ENCODE measurements at places on chromosomes 6 and 20.

- DNase-seq = peak; percentile 25
Measured at GRCh38 chr20:3749689-3750531, 17.4 kb downstream of the HSPA12B start.

DNA sequence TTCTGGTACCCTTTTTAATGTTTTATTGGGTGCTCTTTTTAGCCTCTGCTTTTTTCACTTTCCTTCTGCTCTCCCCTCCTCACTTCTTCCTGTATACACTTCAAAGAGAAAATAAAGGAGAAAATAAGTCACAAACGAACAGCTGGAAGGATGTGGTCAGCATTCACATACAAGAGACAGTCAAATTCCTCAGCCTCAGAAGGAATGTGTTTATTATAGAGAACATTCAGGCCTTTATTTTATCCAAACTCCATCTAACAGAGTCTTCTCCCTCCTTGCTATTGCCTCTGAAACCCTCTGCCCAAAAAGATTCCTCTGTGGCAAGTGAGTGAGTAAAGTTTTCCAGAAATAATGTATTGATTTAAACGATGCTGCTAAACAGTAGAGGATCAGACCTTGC lies 490.4 kb downstream of the FRK start:
- no peak for DNase-seq

- no peak for DNase-seq
Measured at GRCh38 chr20:12076200-12076599, 158.5 kb downstream of the BTBD3 start.

GRCh38 chr20:23193801-23194384 lies 107.8 kb upstream of the CD93 start:
- DNase-seq = no peak

DNA sequence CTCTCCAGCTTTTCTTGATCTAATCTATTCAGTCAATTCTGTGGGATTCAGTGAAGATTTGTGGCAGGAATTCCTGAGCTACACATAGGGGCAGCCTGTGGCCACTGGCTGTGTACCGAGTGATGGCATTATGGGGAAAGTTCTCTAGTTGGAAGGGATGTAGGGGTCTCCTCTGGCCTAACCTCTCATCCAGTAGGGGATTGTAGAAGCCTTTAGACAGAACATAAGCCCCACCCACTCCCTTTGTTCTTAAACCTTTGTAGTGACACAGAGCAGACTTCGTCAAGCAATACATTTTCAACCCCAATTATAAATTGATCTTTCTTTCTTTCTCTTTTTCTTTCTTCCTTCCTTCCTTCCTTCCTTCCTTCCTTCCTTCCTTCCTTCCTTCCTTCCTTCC lies 188.9 kb downstream of the QKI start:
- DNase-seq = no peak

DNA sequence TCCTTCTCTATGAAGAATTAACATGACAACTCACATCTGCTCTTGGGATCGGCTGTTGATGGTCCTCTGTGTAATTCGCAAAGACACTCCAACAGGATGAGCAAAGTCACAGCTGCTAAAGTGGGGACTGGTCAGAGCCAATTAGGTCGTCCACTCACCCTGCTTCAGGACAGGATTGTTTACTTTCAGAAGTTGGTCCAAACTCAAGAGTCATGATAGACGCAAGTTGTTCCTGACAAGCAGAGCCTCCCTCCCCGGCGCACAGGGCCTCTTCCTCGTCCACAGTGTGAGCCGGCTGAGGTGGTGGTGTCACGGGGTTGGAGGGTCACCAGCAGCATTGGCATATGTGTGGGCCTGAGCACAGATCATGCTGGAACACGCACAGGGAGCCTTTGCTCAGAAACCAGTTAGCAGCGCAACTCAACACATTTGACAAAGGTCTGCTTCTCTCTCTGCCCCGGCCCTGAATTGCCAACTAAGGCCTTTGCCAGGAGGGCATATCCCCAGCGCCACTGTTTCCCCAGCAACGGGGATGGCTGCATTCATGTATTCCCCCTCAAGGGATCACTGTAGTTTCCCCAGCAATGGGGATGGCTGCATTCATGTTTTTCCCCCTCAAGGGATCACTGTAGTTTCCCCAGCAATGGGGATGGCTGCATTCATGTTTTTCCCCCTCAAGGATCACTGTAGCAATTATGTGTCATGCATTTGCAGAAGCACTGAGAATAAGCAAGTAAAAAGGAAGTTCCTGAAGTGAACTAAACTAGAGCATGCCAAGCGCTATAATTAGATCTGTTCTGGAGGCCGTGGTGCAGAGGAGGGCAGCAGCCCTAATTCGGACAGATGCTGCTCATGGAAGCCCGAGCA lies 111.7 kb downstream of the THBS2 start:
- no peak for DNase-seq

- peak; percentile 62 for DNase-seq
Measured at GRCh38 chr20:19205981-19206396, 6.5 kb upstream of the SLC24A3 start.

- no peak for DNase-seq
Measured at GRCh38 chr20:19254956-19255355, 42.5 kb downstream of the SLC24A3 start.

All from NCI-H2029 (cell line).